ENCODE measurements at places on chromosomes 3 and 15.

- no peak for DNase-seq
These were observed 44.5 kb upstream of the CCNL1 start for GRCh38 chr3:157204431-157204830.

DNA sequence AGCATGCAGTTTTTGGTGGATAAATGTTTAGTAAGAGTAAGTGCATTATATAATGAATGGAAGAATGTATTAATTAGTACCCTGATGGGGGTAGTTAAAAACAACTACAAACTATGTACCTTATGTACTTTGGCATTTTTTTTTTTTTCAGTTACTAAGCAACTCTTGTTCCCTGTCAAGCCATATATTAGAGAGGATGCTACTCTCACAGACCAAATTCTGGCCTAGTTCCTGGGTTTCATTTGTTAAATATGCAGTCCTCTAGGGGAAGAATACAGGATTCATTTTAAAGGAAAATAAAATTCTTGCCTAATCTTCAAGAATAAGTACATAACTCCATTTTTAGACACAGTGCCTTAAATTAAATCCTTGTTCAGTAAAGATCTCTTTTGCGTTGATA is 16.9 kb downstream of the FAM98B start:
- DNase-seq, result no peak

DNA sequence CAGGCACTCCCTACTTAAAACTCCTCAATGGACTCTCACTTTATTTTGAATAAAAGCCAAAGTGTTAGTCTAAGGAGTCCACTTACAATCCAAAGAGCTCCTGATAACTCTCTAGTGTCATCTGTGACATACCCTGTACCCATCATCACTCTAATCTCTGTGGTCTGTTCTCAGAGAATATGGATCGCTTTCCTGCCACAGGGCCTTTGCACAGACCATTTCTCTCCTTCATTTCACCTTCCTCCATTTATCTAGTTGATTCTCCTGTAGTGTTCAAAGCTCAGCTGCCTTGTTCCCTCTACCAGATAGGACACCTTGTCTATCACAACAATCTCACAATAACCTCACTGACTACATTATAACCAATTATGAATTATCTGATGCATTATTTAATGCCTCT is 185.4 kb upstream of the KBTBD8 start:
- DNase-seq, result no peak

GRCh38 chr15:62066663-62067447 is at the start of gene C2CD4A:
Gene C2CD4A (plus strand): TSS chr15:62066977. CDS start chr15:62067614, 637 bp downstream.
- DNase-seq, result peak; percentile 61

GRCh38 chr3:162428192-162428591 is 931.6 kb downstream of the OTOL1 start:
- no peak for DNase-seq

DNA sequence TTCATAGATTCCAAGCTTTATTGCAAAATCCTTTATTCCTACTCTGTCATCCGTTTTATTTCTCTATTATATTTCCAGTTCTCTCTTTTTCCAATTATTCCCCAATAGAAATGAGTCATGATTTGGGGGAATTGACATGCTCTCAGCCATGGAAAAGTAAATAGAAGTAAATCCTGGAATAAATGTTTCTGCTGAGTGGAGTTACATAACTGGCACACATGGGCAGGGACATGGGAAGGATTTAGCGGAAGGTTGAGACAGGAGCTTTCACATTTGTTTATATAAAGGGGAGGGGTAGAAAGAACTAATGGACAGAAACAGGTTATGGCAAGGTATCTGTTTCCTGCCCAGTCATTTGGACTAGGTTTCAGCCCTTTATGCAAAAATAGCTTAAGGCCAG is 221.6 kb downstream of the PLOD2 start:
- DNase-seq, result no peak

GRCh38 chr3:114143817-114144216 is 35.0 kb downstream of the DRD3 start:
- DNase-seq, result no peak
